Mammary epithelial cell (primary cell): ENCODE measurements at places on chromosomes 16 and 17. TPM values are rescaled to one million over a fixed set of nuclear protein-coding genes. Genes with fewer than 3 reads are reported as not detected.

Gene PRDM7
- total RNA-seq = not detected

Gene CTRB1
- not detected for total RNA-seq

Gene MT1G
- 0.92 TPM in 1 of 2 replicates, not detected in the other for total RNA-seq

Gene CLEC3A
- total RNA-seq = not detected in 2 replicates

Gene CCNF
- 5.2 and 22.7 TPM in 2 replicates for total RNA-seq

Gene LPO
- total RNA-seq = not detected

Gene BMERB1
- 18.5 TPM for total RNA-seq

Gene EPN3
- 12.2 TPM for total RNA-seq

Gene ORC6
- total RNA-seq = 14.8 and 28.2 TPM in 2 replicates

Gene CD300H
- not detected for total RNA-seq

Gene CACNG3
- total RNA-seq = not detected

Gene TAOK2
- total RNA-seq = 28.2 and 40.8 TPM in 2 replicates

Gene RPRML
- total RNA-seq = not detected in 2 replicates

Gene AARS1
- total RNA-seq = 198 TPM

Gene HES7
- 0.33 TPM for total RNA-seq

Gene TMEM235
- total RNA-seq = not detected

Gene ELMO3
- total RNA-seq = 25.8 TPM

Gene RDM1
- 0.96 and 1.6 TPM in 2 replicates for total RNA-seq

Gene FOXF1
- not detected in 2 replicates for total RNA-seq

Gene CPNE7
- total RNA-seq = not detected

Gene C17orf78
- not detected for total RNA-seq
